ENCODE measurements at places on chromosomes 12 and 14.
A peak's percentile ranks its signal among the peaks of the same experiment; 100 is the strongest.

DNA sequence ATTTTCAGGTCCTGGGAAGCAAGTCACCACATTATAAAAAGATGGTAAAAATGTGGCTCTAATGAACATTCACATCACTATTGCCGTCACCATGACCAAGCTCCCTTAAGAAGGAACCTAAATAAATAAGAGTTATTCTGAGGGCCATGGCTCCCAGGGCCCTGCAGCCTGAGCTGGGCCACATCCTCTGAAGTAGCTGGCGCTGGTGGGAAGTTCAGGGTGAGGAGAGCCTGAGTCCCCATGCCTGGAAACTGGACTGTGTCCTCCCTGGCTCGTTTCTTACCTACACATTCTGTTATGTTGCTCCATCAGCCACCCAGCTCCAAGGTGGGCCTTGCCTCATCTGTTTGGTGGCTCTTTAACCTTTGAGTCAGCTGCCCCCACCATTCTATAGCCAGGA is 42.5 kb downstream of the TSPAN11 start:
- DNase-seq: no peak

DNA sequence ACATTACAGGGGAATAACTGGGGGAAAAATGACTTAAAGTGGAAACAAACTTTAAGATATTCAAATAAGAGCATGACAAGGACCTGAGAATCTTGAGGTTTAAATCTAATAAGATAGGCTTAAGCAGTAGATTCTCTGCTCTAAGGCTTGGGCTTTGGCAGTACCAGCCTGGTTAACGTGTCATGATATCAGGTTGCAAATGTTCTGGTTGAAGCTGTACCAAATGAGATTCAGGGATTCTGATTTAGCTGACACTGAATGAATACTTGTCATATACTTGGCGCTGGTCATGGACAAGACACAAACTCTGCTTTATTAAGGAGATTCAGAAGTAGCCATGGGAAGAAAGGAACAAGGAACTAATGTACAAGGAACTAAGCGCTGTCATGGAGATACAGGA is 6.1 kb downstream of the TCP11L2 start:
- no peak for DNase-seq

DNA sequence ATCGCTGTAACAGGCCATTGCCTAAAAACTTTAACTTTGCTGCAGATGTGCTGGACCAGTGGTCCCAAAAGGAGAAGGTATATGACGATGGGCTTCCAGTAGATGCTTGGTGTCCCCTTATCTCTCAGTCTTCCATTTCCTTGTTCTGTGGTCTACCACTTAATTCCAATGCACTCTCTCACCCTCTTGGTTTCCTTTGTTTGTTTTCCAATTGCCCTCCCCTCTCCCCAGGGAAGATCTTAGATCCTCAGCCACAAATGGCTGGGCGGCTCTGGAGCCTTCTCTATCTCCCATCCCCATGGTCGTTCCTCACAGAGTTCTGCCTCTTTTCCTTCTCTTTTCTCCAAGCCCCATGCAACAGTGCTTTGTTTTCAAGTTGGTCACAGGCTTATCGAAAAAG is 584 bp downstream of the ACSM4 start:
- no peak for DNase-seq

- no peak for DNase-seq
Observed at GRCh38 chr12:27913999-27914614, 58.4 kb downstream of the PTHLH start.

DNA sequence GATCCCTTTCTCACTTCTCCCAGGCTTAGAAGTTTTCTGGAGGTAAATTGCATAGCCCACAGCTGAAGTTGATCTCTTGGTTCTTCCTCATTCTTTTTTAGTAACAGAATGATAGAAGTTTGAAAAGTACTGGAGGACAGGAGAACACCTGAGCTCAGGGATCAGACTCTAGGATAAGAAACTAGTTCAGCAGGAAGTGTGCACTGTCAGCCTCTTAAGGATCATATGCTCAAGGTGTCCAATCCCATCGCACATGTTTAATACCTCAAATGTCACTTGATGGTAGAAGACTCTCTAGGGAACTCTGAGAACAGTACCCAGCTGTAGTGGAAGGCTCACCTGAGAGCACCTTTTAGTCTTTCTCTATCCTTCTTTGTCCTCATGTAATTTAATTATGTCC is 14.7 kb upstream of the LIMA1 start:
- no peak for DNase-seq

DNA sequence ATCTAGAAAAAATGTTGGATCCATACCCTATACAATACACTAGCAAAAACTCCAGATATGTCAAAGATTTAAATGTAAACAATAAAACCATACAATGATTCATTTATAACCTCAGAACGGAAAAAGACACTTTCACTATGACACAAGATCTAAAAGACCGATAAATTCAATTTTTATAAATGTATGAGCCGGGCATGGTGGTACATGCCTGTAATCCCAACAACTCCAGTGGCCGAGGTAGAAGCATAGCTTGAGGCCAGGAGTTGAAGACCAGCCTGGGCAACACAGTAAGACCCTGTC is 2.5 kb upstream of the SOS2 start:
- no peak for DNase-seq

DNA sequence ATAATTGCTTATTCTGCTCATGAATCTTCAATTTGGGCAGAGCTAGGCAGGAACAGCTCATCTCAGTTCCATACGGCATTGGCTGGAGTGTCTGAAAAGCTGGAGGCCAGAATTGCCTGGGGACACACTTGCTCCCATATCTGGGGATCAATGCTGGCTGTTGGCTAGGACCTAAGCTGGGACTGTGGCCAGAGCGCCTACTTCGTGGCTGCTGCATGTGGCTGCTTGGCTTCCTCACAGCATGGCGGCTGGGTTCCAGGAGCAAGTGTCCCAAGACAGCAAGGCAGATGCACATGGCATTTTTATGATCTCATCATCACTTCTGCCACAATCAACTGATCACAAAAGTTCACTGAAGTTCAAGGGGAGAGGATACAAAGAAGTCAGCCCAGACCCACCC is 200.2 kb downstream of the TTC8 start:
- DNase-seq: no peak

DNA sequence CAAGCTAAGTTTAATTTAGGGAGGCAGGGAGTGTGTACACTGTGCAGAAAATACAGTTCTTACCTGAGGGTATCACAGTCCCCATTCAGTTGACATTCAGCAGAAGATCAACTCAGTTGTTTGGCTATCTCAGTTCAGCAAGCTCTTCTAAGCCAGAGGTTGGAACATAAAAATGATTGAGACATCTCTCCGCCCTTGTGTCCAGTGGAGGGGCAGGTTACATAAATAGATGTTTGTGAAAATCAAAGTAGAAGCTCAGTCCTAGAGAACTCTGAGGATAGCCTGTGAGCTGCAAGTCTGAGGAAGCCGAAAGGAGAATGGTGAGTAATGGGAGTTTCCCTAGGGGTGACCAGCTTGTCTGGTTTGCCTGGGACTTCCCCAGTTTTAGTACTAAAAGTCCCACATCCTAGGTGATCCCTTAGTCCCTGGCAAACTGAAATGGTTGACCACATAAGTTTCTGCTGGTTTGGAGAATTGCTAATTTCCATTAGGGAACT is 251.4 kb upstream of the ATP2B1 start:
- peak; percentile 48 for DNase-seq

- DNase-seq: no peak
Observed at GRCh38 chr12:11542599-11542998, 106.9 kb upstream of the ETV6 start.

GRCh38 chr12:45703942-45704341 is 25.6 kb upstream of the ARID2 start:
- DNase-seq: no peak

GRCh38 chr14:57869617-57870016 is 3.7 kb upstream of the SLC35F4 start:
- no peak for DNase-seq

Data from CD4-positive, alpha-beta T cell treated with Interferon gamma for 1 hour (primary cell).